ENCODE measurements at places on chromosomes 4 and X.

- peak; percentile 68 for DNase-seq
These were observed 85.3 kb downstream of the DCAF8L2 start for GRCh38 chrX:27675493-27675892.

GRCh38 chrX:69503228-69503781, 821 bp upstream of the NALF2 start:
- DNase-seq = no peak

- DNase-seq = no peak
These were observed 1113.1 kb downstream of the FAT4 start for GRCh38 chr4:126427853-126428252.

DNA sequence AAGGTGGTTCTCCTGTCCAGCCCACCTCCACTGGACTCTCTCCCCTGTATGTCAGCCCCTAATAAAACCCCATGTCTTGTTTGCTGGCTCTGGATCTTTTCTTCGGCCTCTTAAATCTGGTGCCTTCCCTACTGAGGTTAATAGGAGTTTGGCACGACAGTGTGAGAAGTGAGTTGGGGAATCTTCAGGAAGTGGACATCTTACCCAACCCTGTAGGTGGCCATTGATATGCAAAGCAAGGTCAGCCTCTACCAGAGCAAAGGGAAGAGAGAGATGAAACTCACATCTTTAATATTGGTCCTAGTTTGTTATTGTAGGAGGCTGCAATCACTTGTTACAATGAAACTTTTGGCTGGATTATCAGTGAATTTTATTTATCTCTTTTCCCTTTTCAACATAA, 111.7 kb downstream of the CHRDL1 start:
- DNase-seq = no peak

DNA sequence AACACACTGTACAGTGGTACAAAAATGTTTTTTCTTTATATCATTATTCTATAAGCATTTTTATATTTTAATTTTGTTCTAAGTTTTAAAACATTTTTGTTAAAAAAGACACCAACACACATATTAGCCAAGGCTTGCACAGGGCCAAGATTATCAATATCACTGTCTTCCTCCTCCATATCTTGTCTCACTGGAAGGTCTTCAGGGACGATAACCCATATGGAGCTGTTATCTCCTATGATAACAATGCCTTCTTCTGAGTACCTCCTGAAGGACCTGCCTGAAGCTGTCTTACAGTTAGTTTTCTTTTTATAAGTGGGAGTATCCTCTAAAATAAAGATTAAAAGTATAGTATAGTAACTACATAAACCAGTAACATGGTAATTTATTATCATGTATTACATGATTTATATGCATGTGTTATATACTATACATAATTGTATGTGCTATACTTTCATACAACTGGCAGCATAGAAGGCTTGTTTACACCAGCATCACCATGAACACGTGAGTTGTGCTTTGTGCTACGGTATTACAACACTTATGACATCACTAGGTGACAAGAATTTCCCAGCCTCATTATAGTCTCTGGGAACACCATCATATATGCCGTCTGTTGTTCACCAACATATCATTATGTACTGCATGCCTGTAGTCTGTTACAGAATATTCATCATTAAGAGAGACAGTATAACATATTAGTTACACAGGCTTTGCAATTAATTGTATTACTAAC, 90.7 kb downstream of the WDFY3 start:
- no peak for DNase-seq

GRCh38 chrX:39248330-39248729, 447.1 kb downstream of the MID1IP1 start:
- DNase-seq = no peak
